ENCODE measurements at places on chromosomes 3 and 15. TPM values are rescaled to one million over a fixed set of nuclear protein-coding genes. Genes with fewer than 3 reads are reported as not detected.

The HACD2 gene
- 60.3 TPM for total RNA-seq

The PRC1 gene
- 114 TPM for total RNA-seq

The AGTR1 gene
- total RNA-seq: 0.47 TPM

The DUOX1 gene
- total RNA-seq: 0.96 TPM

The CALML4 gene
- total RNA-seq: 111 TPM

The STX19 gene
- total RNA-seq: 18.8 TPM

DNA sequence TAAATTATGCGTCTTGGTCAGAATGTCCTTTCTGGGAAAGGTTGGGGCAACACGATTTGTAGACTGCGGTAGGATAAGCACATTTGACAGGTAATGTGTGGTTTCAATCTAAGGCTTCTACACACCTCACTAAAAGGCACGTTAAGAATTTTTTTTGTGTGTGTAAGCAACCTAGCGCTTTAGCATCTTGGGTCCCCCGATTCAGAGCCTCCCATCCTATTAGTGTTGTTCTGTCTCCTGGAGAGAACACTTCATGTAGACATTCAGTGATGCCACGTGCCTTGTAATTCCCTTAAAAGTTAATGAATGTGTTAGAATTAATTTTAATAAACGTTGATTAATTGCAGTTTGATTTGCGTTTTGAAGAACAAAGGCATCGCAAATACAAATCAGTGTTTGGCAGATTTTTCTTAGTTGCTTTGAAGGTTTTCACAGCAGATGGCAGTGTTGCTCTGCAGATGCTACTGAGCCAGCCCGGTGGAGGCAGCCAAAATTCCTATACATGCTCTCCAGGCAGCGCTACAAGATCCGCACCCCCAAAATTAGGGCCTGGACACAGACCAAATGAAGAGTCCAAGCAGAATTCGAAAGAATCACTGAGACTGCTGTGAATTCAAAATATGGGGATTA, 63.5 kb downstream of the OTOL1 start:
- peak; percentile 21 for DNase-seq

- DNase-seq: no peak
Observed at GRCh38 chr3:193970773-193971206, 165.2 kb upstream of the HES1 start.

GRCh38 chr3:139647866-139648435, 29.8 kb downstream of the NMNAT3 start:
- DNase-seq: no peak

DNA sequence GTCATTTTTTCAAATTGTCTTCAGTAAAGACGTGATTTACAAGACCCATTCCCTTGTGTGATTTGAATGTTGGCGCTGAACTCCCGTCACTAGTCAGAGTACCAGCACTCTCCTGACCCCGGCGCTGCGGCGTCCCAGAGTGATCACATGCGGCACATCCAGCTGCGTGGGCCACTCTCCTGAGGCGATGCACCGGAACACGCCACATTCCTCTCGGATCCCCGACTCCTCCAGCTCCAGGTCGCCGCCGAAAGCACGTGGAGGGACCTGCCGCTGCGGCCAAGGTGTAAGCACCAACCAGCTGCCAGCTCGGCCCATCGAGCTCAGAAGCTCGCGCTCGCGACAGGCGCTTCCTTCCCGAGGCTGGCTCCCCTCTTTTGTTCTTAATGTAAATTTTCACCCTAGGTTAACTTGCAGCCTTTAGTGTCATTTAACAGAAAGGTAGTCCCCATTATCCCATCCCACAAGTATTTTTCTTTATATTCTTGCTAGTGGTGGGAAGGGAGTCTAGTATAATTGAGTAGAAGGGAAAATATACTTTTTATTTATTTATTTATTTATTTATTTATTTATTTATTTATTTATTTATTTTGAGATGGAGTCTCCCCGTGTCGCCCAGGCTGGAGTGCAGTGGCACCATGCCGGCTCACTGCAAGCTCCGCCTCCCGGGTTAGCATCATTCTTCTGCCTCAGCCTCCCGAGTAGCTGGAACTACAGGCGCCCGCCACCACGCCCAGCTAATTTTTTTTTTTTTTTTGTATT, 61.7 kb upstream of the VGLL3 start:
- no peak for DNase-seq

GRCh38 chr3:50342813-50343633, 2.4 kb upstream of the RASSF1 start:
- peak; percentile 17 for DNase-seq

DNA sequence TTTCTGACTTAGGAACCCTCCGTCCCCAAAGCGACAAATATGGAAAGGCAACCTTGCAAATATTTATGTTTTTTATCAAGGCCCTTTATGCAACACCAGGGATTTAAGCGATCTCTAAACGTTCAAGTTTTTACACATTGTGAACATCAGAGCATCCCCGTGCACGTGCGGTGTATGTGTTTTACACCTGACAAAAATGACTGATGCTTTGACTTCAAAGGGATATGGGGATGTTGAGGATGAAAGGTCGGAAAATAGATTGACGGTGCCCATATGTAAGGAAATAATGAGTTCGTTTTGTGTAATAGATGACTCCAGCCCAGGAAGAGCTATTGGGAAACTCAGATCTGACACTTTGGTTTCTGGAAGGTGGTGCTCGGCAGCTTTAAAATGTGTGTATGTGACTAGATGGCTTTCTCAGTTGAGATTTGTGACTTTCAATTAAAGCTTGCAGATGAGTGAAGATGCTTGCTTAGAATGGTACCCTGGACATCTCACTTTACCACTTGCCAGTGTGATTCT, 866 bp downstream of the SLC49A4 start:
- DNase-seq: no peak

DNA sequence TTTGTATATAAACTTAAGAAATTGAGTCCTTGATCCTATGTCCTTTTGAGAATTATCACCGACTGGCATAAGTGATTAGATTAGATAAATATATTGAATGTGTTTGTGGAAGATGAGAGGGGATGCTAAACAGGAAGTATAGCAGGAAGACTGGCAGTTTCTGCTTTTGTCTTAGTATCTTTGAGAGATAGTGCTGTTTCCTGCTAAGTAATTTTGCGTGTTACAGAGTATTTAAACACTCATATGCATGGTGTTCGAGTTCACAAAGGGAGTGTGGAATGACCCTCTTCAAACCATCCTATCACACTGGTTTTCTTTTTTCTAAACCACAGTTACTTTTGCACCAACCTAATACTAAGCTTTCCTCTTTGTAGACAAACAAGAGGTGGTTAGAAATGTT, 106.0 kb downstream of the KLHL25 start:
- DNase-seq: no peak

DNA sequence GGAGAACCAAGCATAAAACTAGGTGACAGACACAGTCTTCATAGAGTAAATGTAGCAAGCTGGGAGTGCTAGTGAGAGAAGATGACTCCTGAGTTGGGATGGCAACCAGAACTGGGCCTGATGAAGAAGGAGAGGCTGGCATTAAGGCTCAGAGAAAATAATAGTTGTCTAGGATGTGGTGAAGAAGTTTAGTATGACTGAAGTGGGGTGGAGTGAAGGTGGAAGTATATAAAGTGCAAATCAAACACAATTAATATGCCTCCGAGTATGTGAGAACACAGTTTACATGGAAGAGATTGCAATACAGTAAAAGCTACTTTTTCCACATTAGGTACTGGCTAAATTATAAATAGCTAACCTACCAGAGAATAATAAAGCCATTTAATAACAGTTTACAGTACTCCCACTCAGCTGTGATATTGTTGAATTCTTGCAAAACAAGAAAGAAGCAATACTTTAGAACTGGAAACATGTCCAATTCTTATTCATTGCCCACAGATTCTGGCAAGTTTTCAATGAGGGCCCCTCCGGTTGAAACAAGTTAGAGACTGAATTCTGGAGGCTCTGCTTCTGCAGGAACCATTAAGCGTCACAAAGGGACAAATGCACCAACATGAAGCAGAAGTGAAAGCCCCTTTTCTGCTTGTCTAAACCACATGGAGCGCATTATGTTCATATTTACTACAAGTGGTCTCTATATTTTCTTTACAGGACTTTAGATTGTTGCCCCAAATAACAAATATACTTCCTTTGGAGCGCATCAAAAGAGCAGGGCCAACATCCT, 243.7 kb downstream of the SLC9A9 start:
- no peak for DNase-seq

- no peak for DNase-seq
Observed at GRCh38 chr3:188974856-188975599, 196.7 kb upstream of the TPRG1 start.

DNA sequence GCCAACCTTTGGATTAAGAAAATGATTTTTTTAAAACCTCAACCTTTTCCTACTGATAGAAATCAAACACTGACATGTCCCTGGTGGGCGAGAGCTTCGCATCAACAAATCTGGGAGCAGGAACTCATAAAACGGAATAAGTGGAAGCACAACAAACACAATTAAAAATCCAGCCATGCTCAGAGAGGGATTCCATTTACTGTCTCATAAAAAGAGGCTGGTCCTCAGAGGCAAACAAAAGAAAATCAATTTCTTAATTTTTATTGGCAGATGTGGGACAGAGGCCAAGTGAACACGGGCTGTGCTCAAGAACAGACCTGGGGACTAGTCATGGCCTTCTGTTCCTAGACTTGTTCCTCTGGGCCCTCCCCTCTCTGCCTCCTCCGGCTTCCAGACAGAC, 214.5 kb downstream of the NTRK3 start:
- no peak for DNase-seq

- no peak for DNase-seq
Observed at GRCh38 chr3:111695636-111696117, 100.5 kb upstream of the ZBED2 start.

DNA sequence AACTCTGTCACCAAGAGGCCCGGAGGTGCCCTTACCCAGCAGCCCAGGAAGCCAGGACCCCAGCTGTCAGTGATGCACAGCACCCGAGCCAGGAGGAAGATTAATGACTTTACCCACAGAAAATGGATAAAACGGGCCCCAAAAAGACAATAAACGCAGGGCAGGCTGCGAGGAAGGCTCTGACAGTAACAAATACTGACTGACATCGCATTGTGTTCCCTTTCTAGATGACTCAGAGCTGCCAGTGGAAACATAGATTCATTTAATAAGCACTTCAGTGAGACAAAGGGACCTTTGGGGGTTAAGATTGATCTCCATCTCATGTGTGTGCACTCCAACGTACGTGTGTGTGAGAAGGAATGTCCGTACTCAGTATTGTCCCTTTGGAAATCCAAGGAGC, 225.3 kb upstream of the PPP2R3A start:
- no peak for DNase-seq

GRCh38 chr15:52067545-52067926, 45.0 kb downstream of the BCL2L10 start:
- DNase-seq: no peak

DNA sequence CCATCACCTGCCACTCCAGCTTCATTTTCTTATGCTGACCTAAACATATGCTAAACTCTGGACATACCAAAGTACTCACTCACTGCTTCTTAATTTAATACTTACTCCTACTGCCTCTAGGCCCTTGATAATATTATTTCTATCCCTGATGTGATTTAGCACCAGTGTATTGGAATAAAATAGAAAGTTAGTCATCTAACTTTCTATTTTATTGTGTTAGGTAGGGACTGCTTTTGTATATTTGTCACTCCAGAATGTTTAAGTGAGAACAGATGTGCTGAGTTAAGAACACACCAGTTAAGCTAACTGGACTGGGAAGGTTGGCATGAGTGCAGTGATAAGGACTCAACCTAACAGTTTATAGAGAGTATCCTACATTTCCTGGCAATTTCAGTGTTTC, 6.5 kb upstream of the CLDN16 start:
- DNase-seq: no peak

GRCh38 chr3:59749291-59749690, 699.5 kb upstream of the CFAP20DC start:
- DNase-seq: no peak

GRCh38 chr3:71310980-71311660, 272.4 kb downstream of the FOXP1 start:
- DNase-seq: no peak

GRCh38 chr15:43100971-43101370, 4.9 kb downstream of the UBR1 start:
- DNase-seq: no peak

- no peak for DNase-seq
Observed at GRCh38 chr3:6220447-6220846, 640.5 kb upstream of the GRM7 start.

GRCh38 chr3:141605883-141606282, 119.1 kb downstream of the RASA2 start:
- DNase-seq: no peak

GRCh38 chr3:55870594-55870993, 383.5 kb upstream of the WNT5A start:
- no peak for DNase-seq

DNA sequence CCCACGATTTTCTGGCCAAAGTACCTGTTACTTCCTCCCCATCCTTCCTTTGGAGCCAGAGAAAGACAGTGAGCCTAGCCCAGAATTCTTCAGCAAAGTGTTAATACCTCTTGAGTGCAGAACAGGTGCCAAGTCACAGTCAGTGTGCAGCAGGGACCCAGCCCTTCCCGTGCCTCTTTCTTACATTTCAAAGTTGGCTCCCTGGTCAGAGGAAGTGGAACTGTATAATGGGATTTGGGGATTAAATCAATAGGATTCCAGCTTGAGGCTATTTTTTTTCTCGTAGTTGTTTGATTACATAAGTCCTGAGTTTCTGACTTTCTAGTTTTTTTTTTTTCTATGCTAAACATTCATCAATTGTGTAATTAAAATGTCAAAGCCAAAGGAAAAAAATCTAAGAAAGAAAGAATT, 52.6 kb upstream of the ABHD10 start:
- no peak for DNase-seq

DNA sequence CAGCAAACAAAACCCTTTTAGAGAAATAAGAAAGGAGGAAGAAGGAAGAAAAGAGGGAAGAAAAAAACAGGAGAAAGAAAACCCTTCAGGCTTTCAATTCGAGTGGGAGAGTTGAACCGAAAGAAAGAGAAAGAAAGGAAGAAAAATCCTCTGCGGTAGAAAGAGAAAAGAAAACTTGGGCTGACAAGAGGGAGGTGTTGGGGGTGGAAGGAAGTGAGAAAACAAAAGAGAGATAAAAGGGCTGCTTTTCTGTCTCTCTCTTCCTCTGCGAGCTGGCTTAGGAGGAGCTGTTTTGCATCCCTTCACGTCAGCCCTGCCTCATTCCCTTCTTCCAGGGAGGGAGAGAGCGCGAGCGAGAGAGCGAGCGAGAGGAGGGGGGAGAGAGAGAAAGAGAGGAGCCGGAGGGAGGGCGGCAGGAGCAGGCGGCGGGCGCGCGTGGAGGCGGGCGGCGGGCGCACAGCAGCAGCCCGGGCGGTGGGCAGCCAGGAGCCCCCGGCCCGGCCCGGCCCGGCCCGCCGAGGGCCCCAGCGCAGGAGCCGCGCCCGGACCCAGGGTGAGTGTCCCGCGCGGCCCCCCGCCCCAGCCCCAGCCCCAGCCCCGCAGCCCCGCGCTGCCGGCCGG, at the start of gene ZNF710:
Gene ZNF710 (plus strand): TSS at position 263 of the 621 bp plus-strand sequence. CDS start 65,814 bp downstream, outside the sequence.
- no peak for DNase-seq

- DNase-seq: no peak
Observed at GRCh38 chr3:78148986-78149717, 1109.3 kb downstream of the ROBO2 start.

DNA sequence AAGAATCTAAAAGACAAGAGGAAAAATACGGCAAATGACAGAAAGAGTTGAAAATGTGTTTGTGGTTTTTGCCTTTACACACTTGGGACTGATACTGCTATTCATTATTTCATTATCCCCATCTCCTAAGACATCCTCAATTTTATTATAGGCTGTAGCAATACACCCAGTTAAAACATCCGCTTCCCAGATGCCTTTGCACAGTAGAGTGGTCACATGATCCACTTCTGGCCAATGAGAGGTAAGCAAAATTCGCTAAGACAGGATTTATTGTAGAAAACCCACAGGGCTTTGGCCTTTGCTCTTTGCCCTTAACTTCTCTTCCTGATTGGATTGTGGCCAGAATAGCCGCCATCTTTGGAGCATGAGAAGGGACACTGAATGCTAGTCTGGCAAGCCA, 53.2 kb upstream of the BOC start:
- no peak for DNase-seq
